ENCODE measurements at places on chromosomes 13 and 19.

- no peak for DNase-seq
Measured at GRCh38 chr13:21344662-21345176, 114.4 kb downstream of the ZDHHC20 start.

GRCh38 chr19:4831304-4831978, at the start of gene TICAM1:
Gene TICAM1, minus strand, starts transcription at chr19:4831712. Its CDS starts 13,335 bp downstream, at chr19:4818377.
- peak; percentile 33 for DNase-seq

DNA sequence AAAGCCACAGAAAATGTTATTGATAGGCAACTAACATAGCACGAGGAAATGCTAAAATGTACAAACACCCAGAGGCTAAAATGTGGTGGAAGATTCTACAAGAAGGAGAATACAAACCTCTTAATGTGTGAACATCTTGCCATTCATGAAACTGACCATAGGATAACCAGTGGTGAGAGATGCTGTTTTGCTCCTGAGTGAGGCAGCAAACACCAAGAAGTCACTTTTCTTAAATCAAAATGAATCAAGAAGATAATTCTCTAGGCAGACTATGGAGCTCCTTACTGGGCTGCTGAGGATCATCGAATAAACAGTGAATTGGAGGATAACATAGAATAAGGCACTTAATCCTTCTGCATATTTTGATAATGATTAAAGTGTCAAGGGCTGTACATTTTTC, 375.4 kb upstream of the SLITRK6 start:
- no peak for DNase-seq

DNA sequence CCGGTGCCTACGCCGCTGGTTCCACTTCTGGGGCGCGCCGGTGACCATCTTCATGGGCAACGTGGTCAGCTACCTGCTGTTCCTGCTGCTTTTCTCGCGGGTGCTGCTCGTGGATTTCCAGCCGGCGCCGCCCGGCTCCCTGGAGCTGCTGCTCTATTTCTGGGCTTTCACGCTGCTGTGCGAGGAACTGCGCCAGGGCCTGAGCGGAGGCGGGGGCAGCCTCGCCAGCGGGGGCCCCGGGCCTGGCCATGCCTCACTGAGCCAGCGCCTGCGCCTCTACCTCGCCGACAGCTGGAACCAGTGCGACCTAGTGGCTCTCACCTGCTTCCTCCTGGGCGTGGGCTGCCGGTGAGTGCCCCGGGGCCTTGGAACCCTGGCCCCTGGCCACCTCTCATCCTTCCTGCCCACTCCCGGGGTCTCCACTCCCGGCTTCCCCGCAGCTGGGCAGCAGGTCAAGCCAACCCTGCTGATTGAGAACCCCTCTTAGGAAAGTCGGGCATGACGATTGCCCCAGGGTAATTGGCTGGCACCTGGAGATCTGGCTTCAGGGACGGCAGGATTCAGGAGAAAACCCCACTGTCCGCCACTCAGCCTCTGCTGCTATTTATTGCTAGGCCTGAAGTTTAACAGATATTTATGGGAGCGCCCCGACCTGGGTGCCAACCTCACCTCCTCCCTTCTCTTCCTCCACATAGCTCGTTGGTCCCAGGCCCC, 39.1 kb downstream of the TRPM4 start:
- DNase-seq = no peak

DNA sequence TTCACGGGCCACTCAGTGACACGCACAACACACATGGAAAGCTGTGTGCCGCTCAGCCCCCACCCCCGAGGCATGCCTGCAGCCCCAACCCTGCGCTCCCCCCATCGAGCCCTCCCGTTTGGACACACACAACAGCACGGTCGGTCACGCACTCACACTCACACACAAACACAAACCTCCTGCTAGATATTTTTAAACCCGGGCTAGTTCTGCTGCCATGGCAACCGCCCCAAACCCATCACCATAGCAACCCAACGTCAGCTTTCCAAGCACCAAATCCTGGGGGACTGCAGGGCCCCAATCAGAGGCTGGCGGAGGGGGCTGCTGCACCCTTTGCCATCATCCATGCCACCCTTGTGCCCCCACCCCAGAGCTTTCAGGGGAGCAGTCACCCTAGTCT, 2.5 kb upstream of the NOVA2 start:
- no peak for DNase-seq

- DNase-seq = no peak
Measured at GRCh38 chr19:18205200-18205892, 1.5 kb upstream of the RAB3A start.

DNA sequence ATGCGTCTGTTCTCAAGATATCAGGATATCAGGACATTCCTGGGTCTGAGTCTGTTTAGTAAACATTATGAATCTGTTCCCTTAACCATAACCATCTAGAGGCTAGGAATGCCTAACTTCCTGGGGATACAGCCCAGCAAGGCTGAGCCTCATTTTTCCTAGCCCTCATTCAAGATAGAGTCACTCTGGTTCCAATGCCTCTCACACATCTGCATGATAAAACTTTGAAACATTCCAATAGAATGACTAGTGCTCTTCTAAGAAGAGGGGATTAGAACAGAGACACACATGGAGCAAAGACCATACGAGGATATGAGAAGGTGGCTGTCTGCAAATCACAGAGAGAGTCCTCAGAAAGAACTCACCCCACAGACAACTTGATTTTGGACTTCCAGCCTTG, 20.6 kb upstream of the CABP5 start:
- no peak for DNase-seq

GRCh38 chr19:34675250-34675649, 1.7 kb downstream of the SCGB2B2 start:
- no peak for DNase-seq

GRCh38 chr19:48818234-48818820, 7.5 kb upstream of the BCAT2 start:
- no peak for DNase-seq

Measured in activated naive CD4-positive, alpha-beta T cell (primary cell).